ENCODE measurements at places on chromosomes 3 and 15.

DNA sequence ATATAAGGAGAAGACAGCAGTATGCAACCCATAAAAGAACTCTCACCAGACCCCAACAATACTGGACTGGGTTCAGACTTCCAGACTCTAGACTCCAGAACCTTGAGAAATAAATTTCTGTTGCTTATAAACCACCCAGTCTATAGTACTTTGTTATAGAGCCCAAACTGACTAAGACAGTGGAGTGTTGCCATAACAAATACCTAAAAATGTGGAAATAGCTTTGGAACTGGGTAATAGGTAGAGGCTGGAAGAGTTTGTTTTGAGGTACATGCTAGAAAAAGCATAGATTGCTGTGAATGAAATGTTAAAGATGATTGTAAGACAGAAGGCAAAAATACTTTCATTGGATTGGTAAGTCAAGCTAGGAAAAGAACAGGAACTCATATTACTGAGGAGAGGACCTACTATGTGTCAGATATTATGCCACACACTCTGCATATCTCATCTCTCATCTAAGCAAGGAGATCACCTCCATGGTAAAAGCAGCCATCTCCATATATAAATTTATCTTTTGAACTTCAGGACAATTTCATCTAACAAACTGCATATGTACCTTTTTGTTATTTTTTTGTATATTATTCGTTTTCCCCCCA lies 67.4 kb upstream of the FNDC3B start:
- no peak for DNase-seq

DNA sequence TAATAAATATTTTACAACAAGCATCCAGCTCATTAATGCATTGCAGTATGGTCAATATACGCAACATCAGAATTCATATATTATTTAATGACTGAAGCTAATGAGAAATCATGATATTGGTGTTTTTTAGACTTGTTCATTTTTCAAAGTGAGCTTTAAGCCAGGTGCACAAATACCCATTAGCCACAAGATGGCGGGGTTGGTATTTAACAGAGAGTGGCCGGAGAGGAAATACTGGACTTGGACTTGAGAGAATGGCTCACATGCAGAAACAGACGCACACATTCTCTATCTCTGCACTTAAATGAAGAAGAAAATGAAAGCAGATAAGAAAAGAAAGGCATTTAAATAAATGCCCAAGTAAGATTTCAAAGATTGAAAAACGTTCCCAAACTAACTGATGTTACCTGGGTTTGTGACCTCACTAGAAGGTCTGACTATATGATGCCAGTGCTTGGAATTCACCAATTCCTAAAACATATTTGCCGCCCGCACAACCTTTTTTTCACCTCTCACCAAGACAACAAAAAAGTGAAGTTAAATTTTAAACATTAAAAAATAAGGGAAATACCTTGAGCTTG lies 21.2 kb upstream of the CRBN start:
- no peak for DNase-seq

DNA sequence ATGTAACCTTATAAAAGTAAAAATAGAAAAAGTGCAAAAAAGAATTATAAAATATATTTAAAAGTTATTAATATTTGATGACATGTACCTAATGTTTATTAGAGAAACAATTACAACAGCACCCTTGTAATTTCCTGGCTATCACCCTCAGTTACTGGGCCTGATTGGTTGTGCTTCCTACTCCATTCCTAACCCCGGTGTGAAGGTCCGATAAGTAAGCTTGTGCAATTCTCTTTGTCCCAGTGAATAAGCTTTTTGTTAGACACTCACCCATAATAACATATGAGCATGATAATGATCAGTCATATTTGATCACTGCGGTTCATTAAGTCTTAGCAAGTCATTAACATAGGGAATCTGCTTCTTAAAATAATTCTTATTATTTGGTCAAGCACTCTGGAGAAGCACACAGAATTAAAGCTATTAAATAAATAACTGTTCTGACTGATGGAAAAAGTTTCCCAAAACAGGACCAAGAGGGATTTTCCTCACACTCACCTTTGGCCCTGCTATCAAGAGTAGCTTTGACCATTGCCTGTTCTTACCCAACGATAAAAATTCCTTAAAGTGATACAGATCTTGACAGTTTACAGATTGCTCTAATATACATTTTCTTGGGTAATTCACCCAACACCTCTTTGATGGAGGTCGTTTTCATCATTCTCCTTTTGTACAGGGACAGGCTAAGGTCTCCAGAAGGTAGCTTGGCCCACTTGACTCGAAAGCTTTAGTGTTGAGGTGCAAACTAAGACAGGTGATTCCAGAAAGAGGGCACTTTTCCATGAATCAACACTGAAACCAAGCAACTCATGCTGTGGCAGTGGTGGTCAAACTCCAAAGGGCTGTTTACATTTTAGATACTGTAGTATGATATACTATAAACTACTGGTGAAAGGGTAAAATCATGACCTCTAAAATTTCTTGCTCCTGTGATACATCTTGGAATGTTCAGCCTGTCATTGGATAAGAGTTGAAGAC lies 543.0 kb upstream of the KCNMB2 start:
- DNase-seq, result no peak

GRCh38 chr15:49023354-49023753 lies 22.9 kb downstream of the SECISBP2L start:
- DNase-seq, result no peak

GRCh38 chr3:112437146-112438022 lies 61.9 kb downstream of the BTLA start:
- no peak for DNase-seq

- no peak for DNase-seq
These were observed 184.9 kb downstream of the ZBTB20 start for GRCh38 chr3:114962189-114962588.

- DNase-seq, result no peak
These were observed 23.5 kb downstream of the RUVBL1 start for GRCh38 chr3:128100161-128100560.

GRCh38 chr3:69364354-69364753 lies 21.5 kb downstream of the FRMD4B start:
- DNase-seq, result no peak

DNA sequence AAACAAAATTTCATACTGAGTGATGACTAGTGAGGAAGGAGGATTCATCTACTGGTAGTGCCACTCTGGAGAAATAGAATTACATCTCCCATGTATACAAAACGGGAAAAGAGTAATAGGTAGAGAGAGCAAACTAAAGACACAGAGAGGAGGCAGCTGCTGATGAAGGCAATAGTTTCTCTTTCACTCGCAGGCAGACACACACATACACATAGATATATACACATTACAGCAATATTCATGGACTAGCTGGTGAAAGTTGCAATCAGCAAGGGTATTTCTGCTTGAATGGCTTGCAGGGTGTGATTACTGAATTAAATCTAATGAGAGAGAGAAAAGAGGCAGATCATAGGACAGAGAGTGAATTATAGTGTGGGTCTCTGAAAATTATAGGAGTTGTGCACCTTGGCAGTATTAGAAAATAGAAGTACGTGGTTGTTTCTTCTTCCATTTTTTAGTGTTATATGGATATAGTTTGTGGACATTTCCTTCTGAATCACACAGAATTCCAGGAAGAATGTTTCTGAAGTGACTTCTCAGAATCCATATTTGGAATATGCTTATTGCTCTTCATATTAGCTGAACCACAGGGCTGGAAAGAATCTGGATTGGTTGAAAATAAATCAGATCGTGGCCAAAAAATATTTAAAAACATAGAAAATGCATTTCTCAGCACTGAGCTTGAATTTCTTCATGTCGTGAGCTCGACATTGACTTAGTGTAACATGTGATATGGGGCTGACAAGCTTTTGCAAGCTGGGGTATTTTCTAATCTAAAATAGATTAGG lies 991.2 kb downstream of the TUSC7 start:
- DNase-seq, result no peak

GRCh38 chr3:72145506-72146380 lies 360.8 kb upstream of the PROK2 start:
- DNase-seq, result no peak

- DNase-seq, result no peak
These were observed 6.1 kb downstream of the KIF7 start for GRCh38 chr15:89649013-89649625.

DNA sequence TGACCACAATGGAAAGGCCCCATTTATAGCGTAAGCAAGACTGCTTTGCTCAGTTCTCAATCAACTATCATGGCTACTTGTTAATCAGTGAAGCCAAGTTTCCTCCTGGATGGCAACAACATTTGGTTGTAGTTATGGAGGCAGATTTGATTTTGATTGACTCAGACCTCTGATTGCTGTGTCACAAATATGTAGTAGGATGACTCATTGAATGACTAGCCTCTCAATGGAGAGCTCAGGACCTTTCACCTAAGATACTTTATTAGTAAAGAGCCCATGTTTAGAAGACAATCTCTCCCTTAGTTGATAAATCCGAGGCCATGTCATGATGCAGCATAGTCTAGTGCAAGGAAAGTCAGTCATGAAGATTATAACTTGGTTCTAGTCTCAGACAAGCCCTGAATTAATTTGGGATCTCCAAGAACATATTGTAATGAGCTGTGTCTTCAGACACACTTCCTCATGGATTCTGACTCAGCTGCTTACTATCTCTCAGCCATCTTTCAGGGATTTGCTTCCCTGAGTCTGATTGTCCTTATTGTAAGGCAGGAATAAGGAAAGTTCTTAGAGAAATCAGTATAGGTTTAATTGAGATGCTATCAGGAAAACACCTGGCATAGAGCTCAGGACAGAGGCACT lies 397.4 kb upstream of the TMCO5A start:
- DNase-seq, result no peak

DNA sequence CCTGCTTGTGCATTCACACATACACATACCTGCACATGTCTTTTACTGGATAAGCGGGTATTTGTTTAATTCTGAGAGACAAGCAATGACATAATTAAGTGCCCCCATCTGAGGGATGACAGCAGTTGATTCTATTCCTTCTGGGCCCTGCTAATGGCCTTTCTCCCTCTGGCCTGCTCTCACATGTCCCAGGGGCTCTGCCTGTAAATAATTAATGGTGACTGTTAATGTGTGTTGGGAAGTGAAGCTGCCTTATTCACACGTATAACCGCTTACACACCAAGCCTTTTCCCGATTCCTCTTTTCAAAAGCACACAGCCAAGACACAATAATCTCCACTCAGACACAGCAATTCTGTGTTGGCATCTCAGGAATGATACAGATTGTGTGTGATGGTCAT lies 47.8 kb downstream of the LRRK1 start:
- no peak for DNase-seq

DNA sequence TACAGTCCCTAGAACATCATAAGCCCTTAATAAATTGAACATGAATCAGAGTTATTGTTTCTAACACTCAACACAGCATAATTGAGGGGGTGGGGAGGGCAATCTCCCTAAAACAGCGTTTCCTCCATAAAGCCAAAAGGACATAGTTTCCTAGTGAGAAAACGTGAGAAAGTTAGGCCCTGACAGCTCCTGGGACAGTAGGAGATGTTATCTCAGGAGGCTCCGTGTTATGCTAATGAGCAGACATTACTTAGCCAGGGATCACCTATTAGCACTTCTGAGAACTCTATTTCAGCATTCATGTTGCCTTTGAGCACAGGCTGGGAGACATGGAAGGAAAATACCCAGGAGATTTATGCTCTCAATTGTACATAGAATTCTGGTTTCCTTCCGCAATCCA lies 229.1 kb upstream of the ADAMTS9 start:
- no peak for DNase-seq

GRCh38 chr15:85906640-85907039 lies 111.9 kb upstream of the KLHL25 start:
- no peak for DNase-seq

- no peak for DNase-seq
These were observed 176.9 kb downstream of the STAC start for GRCh38 chr3:36557021-36557707.

DNA sequence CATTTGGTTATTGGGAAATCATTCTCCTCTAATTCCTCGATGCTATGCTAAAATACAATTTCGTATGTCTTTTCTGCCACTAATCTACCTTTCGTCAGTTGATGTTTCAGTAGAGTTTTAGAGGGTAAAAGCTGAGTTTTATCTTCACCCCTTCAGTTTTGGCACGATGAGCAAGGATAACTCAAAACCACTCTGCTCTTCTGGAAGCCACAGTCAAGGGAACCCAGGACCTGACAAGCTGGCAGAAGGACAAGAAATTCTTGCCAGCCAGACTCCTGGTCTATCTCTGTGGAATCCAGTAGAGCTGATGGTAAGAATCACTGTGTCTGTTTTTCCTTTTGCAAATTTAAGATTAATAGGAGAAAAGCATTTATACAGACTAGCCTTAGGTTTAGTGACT lies 414.4 kb upstream of the LRRC3B start:
- no peak for DNase-seq

DNA sequence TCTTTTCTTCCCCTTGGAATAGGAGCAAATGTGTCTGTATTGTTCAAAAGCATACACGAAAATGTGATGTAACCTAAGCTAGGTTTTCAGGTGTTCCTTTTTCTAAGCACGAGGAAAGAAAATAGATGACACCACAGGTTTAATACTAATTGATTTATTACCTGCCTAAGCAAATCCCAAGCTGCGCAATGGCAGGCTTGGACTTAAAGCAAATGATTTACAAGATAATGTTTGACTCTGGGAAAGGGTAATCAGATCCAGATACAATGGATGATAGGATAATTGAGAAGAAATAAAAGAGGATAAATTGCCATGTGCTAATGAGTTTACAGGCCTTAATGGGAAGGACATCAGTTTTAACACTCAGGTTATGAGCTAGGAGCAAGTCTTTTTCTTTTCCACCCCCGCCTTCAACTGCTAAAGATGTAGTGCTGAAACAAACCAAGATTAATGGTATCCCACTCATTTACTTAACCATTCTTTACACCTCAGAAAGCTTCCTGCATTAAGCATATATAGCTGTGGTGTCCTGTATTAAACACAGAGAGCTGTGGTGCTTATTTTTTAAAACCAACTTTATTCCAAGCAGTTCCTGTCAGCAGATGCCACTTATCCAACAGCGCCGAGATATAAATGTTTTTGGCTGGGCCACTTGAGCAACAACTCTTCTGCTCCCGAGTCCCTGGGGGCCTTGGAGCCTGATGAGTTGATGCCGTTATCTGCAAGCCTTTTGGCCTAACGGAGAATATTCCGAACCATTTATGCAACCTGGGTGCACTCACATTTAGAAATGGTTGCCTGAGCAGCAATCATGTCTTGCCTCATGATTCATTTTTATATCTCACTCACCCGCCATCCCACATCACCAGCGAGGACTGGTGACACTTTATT lies 205.5 kb downstream of the MECOM start:
- no peak for DNase-seq
